ENCODE measurements at places on chromosomes 6 and 20. TPM values are rescaled to one million over a fixed set of nuclear protein-coding genes. Genes with fewer than 3 reads are reported as not detected.

DNA sequence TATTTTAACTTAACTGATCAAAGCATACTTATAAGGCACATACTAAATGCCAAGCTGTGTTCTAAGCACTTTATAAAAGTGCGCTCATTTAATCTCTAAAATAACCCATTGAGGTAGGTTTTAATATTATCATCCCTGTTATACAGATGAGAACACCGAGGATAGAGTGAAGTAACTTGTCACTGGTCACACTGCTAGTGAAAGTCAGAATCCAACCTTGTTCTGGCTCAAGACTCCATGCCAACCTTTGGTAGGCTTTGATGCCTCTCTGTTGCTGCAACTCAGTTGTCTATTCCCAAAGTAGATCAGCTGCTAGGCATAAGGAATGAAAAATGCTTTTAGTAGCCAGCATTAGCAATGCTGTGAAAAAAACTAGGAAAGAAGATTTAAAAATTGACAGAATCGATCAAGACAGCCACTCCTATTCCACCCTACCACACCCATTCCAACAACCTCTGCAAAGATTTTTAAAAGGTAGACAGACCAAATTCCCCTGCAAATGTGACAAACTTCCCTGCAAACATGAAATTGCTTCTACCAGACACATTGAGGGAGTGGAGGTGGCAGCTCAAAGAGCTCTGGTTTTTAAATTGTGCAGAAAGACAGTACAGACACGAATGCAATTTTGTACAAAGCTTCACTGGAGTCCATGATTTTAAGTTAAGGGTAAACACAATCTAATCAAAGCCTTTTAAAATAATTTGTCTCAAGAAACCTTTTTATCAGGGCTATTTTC is 39.8 kb upstream of the CAP2 start:
- no peaks in the 10 kb centered on the region for H3K4me1 ChIP-seq
- H3K4me3 ChIP-seq: no peak overlapping the region
- no peak for DNase-seq
- no peaks in the 10 kb centered on the region for H3K36me3 ChIP-seq
- H3K27me3 ChIP-seq: no peaks in the 10 kb centered on the region

DNA sequence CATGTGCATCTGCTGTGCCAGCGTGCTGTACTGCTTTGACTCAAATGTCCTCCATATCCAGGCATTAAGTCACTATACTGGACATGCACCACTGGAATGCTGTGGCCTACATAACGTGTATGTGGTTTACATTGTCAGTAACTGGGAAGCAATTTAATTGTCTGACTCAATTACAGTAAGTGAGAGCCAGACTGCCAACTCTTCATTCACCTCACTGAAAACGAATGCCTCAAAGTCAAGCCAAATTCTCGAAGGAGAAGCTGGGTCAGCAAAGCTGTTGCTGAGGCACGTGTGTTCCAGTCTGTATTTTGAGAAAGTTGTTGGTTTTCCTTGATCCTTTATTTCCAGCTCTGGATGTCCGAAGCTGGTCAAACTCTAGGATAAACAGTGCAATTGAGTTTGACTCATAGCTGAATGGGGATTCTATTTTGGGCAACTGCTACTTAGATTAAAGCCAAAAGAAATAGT is 534.3 kb downstream of the COL12A1 start:
- H3K27me3 ChIP-seq: no peaks in the 10 kb centered on the region
- peaks cover 2% of the 10 kb centered on the region for H3K36me3 ChIP-seq
- H3K4me1 ChIP-seq: no peaks in the 10 kb centered on the region
- no peak for DNase-seq
- no peak overlapping the region for H3K4me3 ChIP-seq

- H3K4me3 ChIP-seq: no peak overlapping the region
- no peak overlapping the region for H3K27ac ChIP-seq
- no peaks in the 10 kb centered on the region for H3K36me3 ChIP-seq
- H3K4me1 ChIP-seq: peaks cover 50% of the 10 kb centered on the region
These were observed 375.1 kb downstream of the BTBD9 start for GRCh38 chr6:38264605-38265004.

GRCh38 chr6:30113003-30113759 is at the start of gene TRIM31:
Gene TRIM31 (minus strand): TSS chr6:30113090. CDS start chr6:30112805, 285 bp downstream.
- no peaks in the 10 kb centered on the region for H3K4me1 ChIP-seq
- no peak within 1 kb of the TSS for H3K27ac ChIP-seq
- no peaks in the 10 kb centered on the region for H3K36me3 ChIP-seq

DNA sequence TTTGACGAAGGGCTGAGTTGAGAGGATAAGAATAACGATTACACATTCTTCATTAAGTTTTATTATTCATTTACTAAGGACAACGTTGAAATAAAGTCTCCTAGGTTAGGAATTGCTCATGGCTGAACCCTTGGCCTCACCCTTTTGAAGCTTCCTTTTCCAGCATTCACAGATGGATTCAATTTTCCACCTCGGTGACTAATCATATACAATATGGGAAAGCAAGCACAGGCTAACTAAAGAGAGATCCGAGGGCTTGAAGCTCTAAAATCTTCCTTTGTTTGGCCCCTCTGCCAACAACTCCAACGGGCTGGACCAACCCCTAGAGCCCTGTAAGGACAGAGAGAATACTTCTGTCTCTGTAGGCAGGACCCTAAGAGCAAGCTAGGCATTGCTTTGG is 159.5 kb downstream of the SOD2 start:
- no peak for DNase-seq
- no peak overlapping the region for H3K27ac ChIP-seq
- H3K4me3 ChIP-seq: no peak overlapping the region
- no peaks in the 10 kb centered on the region for H3K4me1 ChIP-seq

Gene HNF4A
- total RNA-seq: not detected

Gene CSNK2B
- total RNA-seq: 185 TPM

Gene ADGRF4
- not detected for total RNA-seq

Gene IP6K3
- total RNA-seq: 0.89 TPM

Data from neural crest cell (in vitro differentiated cells).